ENCODE measurements at places on chromosomes 3 and 15.

GRCh38 chr3:20125897-20126296 lies 60.1 kb downstream of the SGO1 start:
- no peak for DNase-seq

DNA sequence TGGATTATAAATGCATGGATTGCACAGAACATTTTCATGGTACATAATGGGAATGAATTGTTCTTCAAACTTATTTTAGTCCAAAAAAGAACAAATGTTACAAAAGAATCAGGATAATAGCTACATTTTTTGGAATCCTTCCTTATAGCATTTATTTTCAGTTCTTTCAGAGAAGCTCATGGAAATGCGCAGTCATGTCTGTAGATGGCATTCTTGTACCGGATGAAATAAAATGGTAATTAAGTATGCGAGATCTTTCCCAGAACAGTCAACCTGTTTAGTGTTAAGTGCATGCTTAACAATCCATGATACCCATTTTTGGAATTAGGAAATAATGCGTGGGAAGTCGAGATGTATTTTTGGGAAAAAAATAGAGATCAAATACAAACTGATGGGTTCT lies 38.2 kb upstream of the GOLGA8B start:
- no peak for DNase-seq

GRCh38 chr3:27596921-27597320 lies 112.7 kb upstream of the SLC4A7 start:
- DNase-seq, result no peak

GRCh38 chr3:76026379-76026778 lies 241.0 kb upstream of the ZNF717 start:
- no peak for DNase-seq

DNA sequence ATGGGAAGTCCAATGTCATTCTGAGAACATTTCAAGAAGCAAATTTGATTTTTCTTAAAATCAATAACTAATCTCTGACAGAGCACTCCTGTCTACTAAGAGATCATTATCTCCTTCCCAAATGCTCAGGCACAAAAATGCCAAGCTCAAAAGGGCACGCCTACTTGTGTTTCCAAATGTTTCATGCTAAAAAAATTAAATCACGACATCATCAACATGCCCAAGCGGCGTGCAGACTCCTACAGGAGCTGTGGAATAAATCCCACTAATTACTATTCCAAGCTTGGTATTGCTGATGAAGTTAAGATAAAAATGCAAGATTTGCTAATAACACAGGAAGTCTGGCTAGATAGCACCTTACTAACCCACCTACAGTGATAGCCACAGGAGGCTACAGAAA lies 140.8 kb downstream of the OSBPL10 start:
- DNase-seq, result no peak

- DNase-seq, result no peak
These were observed 525.5 kb upstream of the NAALADL2 start for GRCh38 chr3:174333640-174334039.

GRCh38 chr3:37729119-37729518 lies 132.6 kb upstream of the CTDSPL start:
- DNase-seq, result no peak

DNA sequence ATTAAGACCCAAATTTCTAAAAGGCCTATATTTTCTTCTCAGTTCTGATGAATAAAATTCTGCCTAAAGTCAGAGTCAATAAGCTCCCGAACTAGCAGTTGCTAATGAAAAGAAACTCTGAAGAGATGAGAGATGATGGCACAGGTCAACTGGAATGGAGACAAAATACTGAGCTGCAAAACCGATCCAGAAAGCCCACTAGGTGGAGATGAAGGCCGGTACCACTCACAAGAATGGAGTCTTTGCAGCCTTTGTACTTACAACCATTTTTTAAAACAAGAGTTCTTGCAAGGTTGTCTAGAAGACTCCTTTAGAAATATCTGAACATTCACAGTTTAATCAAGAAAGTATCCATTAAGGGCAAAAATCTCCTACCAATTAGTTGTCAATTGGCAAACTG lies 119.9 kb upstream of the TJP1 start:
- no peak for DNase-seq

Data from CD4-positive, alpha-beta T cell (primary cell).